ENCODE measurements at places on chromosomes 5 and 9. TPM values are rescaled to one million over a fixed set of nuclear protein-coding genes. Genes with fewer than 3 reads are reported as not detected.

The RNF180 gene
- 9.7 TPM for polyA plus RNA-seq

The LMNB1 gene
- polyA plus RNA-seq = 175 TPM

- DNase-seq = no peak
Observed at GRCh38 chr5:157372472-157372822, 87.6 kb upstream of the NIPAL4 start.

GRCh38 chr5:107389775-107390148, 281.0 kb downstream of the EFNA5 start:
- no peak for DNase-seq

All from left lung (tissue), 14 donors.